ENCODE measurements at places on chromosomes 16 and 17. TPM values are rescaled to one million over a fixed set of nuclear protein-coding genes. Genes with fewer than 3 reads are reported as not detected.
A peak's percentile ranks its signal among the peaks of the same experiment; 100 is the strongest.

DNA sequence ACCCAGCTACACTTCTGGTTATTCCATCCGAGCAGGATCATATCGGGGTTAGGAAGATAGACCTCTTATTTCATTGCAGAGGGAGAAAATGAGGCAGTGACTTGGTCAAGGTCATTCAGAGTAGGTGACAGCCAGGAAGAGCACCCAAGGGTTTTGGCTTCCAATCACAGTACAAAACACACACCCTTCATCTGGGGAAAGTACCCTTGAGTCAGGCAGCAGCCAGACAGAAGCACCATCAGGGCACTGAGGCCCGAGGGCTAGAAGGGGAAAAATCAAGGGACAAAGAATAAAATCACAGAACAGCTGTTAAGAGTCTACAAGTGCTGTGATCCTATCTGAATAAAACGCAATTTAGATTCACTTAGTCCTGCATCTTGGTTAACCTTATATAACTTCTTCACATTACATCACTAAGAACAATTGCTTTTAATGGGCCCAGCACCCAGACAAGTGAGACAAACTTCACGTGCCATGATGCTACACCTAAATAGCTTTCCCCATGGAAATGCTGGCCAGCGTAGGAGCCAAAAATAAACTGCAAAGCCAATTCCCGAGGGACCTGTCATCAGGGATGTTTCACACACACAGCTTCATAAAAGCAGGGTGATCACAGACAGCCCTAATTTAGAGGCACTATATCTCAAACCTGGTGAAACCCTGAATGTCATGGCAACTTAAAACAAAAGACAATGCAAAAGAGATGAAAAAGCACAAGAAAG, 4.9 kb downstream of the UBE2O start:
- no peak for DNase-seq

DNA sequence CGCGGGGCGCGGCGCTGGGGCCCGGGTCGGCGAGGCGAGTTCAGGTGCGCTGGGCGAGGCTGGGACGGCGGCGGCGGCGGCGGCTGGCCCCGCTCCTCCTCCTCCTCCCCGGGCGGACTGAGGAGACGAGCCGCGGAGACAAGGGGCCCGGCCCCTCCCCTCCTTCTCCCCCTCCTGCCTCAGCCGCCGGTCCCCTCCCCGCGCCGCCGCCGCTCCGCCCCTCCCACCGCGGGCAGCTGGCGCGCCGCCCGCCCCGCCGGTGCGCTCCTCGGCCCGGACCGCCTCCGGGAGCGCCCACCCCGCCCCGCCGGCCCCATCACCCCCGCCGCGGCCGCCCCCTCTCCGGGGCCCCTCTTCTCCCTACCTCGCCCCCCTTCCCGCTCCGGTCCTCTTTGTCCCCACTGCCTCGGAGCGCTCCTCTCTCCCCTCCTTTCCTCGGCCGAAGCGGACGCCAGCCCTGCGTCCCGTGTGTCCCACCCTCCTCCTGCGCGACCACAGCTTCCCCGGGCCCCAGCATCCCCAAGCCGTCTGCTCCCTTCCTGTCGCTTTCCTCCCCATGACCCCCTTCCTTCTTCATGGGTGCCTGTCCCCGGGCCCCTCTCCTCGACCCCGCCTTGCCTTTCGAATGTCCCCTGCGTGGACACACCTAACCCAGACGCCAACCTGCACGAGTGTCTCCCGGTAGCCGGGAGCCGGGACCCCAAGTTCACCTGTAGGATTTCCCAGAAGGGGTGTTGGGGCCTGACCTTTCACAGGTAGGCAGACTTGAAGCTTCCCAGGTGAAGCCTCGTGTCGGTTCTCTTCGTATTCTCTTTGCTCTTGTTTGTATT, at the start of gene TOX3:
Gene TOX3, minus strand, starts transcription at position 140 of the 830 bp plus-strand sequence. CDS start 420 bp downstream, outside the sequence.
- no peak for DNase-seq

DNA sequence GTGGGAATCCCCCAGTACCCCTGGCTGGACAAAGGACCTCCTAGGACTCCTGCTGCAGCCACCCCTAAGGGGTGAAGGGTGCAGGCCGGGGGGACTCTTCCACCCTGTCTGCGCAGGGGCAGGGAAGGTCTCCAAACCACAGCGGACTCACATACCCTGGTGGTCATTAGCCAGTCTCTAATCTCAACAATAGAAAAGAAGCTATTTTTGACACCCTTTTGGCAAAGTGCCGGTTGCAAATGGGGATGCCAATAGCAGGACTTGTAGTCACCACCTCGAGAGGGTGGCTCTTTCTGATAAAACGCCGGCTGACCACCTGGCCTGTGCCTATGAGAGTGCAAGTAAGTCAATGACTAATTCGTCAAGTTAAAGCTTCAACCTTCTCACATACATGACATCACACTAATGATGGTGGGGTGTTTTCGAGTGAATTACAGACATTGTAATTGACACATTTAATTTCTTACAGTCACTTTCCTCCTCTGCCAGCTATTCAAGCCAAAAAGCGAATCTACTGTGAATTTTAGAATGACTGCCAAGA, 23.1 kb upstream of the DNAH17 start:
- peak; percentile 77 for DNase-seq

DNA sequence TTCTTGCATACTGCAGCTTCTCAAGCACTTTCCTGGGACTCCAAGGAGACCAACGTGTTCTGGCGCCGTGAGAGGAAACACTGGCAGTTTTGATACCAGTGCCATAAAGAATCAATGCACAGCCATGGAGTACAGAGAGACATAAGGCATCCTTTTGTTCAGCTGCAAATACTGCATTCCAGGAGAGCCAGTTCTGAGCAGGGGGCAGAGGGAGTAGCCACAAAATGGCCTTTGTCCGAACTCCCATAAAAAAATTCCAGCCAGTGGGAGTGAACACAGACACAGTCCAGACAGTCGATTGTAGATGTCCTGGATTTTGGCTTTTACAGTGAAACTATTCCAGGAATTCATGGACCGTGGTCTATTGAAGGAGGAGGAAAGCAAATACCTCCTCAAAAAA, 36.2 kb upstream of the TEKT3 start:
- no peak for DNase-seq

DNA sequence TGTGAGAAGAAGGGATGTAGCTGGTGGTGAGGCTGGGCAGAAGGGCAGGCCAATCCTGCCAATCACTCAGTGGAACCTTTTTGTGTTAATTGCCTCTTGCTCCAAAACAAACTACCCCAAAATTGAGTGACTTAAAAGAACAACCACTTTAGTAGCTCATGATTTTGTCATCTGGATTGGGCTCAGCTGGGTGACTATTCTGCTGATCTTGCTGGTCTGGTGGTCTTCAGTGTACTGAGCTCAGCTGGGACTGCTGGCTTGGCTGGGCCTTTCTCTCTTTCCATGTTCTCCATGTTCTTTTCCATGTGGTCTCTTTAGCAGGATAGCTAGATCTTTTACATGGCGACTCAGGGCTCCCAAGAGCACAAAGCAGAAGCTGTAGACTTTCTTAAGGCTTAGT, 37.7 kb upstream of the SDK2 start:
- DNase-seq: no peak

GRCh38 chr17:32819787-32820186, 57.1 kb downstream of the MYO1D start:
- DNase-seq: no peak

DNA sequence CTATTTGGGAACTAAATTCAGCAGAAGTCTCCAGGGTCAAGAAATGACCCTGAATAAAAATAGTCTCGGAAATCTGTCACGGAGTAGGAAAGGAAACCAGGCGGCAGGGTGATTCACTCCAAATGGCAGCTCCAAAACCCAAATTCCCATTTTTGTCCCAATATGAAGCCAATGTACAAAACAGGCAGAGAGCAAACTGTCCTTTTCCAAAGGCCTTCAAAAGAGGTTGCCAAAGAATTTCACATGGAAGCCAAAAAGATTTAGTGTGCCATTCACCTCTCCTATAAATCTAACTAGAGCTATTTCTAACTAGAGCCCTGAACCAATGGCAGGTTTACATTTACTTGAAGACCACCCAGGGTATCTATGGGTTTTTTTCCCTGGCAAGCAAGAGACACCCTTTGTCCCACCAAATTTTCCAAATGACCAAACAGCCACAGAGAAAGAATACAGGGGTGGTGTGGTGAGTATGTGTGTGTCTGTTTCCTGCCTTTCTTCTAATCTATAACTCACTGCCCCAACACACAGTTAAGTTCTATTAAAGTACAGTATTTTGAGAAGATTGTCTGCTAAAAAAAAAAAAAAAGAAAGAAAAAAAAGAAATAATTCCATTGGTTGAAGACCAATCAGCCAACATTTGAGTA, 6.8 kb downstream of the MYO1D start:
- no peak for DNase-seq

DNA sequence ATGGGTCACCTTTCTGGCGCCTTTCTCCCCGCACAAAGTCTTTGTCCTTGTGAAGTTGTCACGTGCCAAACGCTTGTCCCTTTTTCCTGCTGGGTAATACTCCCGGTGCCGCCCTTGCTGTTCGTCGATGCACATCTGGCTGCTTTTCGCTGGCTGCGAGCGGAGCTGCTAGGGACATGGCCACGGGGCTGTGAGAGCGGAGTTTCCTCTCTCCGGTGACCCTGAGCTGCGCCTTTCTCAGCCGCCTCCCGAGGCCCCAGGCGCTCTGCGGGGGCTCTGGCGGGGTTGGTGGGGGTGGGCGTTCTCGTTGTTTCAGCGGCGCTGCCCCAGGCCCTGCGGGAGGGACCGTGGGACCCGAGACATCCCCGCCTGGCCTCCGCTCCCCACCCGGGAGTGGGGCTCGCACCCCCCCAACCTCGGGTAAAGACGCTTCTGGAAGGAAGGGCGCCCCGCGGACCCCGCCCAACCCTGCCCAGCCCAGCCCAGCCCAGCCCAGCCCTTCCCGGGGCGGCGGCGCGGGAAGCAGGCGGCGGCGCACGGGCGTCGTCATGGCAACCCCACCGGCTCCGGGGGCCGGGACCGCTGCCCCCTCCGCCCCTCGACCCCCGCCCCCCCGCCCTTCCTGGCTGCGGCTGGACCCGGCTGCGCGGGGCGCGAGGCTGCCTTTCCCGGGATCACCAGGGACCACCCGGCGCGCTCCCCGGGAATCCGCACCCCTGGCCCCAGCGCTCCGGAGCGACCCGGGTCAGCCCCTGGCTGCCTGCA, 12.3 kb downstream of the CHMP6 start:
- DNase-seq: no peak

DNA sequence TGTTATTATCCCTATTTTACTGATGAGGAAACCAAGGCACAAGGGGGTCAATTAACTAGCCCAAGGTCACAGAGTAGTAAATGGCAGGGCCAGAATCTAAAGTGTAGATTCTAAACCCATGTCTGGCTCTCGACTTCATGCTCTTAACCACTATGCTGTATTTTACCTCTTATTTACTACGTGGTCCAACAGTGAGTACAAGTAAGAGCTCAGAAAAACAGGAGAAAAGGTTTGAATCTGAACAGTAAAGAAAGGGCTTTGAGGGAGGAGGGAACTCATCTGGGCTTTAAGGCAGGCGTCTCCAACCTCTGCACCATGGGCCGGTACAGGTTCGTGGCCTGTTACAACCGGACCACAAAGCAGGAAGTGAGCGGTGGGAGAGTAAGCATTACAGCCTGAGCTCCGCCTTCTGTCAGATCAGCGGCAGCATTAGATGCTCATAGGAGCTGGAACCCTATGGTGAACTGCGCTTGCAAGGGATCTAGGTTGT, 62.9 kb downstream of the SMURF2 start:
- no peak for DNase-seq

DNA sequence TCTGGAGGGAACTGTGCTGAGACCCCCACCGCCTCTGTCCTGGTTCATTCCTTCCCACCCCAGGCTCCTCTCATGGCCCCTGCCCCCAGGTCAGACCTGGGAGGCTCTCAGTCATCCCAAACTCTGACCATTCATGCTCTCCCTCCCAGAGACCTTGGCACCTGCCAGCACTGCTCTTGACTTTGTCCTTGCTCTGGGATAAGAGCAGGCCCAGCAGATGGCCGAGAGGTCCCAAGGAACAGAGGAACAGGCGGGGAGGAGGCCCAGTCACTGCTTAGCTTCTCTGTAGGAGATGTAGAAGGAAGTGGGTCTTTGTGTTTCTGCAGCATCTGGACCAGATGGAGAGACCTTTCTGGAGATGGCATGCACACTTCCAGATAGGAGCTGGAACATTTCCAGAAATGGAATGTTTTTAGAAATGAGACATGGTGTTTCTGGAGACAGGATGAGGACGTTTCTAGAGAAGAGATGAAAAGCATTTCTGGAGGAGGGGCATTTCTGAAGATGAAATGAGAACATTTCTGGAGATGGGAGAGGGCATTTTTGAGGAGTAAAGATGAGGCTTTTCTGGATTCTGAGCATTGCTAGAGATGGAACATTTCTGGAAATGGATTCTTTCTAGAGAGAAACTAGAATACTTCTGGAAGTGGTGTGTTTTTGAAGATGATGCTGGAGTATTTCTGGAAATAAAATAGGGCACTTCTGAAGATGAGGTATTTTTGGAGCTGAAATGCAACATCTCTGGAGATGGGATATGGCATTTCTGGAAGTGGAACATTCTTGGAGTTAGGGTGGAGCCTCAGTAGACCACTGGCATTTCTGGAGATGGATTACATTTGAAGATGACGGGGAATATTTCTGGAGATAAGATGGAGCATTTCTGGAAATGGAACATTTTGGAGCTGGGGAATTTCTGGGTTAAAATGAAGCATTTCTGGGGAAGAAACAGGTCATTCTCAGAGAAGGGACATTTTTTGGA, 55.2 kb downstream of the RAI1 start:
- DNase-seq: no peak

DNA sequence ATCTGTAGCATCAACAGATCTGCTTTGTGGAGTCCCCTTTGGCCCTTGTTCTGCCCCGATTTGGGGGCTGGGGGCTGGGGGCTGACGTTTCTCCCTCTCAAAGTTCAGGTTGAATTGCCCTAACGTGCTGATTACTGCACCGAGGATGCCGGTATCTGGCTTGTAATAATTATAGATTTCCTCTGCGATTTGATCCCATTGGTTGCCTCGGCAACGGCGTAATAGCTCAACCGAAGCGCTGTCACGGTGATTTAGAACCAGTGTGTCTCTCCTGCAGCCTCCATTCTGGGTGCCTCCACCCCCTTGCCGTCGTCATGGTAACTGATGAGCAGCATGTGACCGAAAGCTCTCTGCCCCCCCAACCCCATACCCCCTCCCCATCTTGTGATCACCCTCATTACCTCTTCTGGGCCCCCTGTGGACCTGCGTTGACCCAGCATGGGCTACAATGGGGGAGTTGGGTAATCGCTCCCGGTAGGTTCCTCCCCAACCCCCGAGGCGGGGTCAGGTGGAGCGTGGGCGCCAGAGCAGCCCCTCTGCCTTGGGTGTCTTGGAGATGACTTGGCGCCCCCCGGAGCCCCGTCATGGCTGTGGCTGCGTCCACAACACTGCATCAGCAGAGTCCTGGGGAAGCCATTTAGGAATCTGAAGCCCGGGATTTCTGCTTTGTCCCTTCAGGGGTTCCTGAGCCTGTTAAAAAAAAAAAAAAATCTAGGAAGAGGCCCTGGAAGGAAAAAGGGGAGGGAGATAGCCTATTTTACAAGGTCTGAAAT, 38.4 kb downstream of the ABAT start:
- DNase-seq: no peak

- no peak for DNase-seq
These were observed 99.0 kb upstream of the PIRT start for GRCh38 chr17:10936931-10937330.

GRCh38 chr16:79909571-79909970, 309.0 kb upstream of the MAF start:
- no peak for DNase-seq

GRCh38 chr17:36509272-36509985, 22.9 kb downstream of the ZNHIT3 start:
- no peak for DNase-seq

GRCh38 chr17:77345260-77345910, 204.6 kb downstream of the SEC14L1 start:
- no peak for DNase-seq

KRTAP17-1 gene
- total RNA-seq: 7.9 TPM

FAM20A gene
- 4.7 TPM for total RNA-seq

NAGS gene
- 0.49 TPM for total RNA-seq
